Progenitor cell of endocrine pancreas (in vitro differentiated cells): ENCODE measurements at places on chromosomes 2 and 18. TPM values are rescaled to one million over a fixed set of nuclear protein-coding genes. Genes with fewer than 3 reads are reported as not detected.

The SNTG2 gene
- 0.50 and 0.62 TPM in 2 replicates for total RNA-seq

The MEP1B gene
- total RNA-seq: not detected in 2 replicates

The MAB21L4 gene
- 9.7 and 12.5 TPM in 2 replicates for total RNA-seq

The IL36RN gene
- total RNA-seq: 0.13 TPM in 1 of 2 replicates, not detected in the other

The SAG gene
- total RNA-seq: not detected in 2 replicates

The FAP gene
- total RNA-seq: not detected in 2 replicates

DNA sequence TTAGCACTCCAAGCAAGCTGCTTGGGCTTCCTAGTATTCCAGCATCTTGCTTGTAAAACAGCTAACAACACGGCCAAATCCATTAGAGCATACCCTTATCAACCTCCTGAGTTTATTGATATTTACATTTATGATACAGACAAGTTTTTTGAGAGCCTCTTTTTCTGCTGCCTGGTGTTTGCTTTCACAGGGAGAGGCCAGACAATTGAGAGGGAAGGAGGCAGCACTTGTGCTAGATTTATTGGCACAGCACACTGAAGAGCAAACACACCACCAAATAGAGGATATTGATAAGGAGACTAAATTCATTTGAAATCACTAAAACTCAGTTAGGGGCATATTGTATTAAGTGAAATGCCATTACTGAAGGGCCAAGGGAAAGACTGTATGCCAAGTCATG, 1142.3 kb upstream of the FANCL start:
- no peak overlapping the region for H3K4me3 ChIP-seq
- peaks cover 16% of the 10 kb centered on the region for H3K4me1 ChIP-seq
- H3K27me3 ChIP-seq: peaks cover 4% of the 10 kb centered on the region
- H3K36me3 ChIP-seq: no peaks in the 10 kb centered on the region

DNA sequence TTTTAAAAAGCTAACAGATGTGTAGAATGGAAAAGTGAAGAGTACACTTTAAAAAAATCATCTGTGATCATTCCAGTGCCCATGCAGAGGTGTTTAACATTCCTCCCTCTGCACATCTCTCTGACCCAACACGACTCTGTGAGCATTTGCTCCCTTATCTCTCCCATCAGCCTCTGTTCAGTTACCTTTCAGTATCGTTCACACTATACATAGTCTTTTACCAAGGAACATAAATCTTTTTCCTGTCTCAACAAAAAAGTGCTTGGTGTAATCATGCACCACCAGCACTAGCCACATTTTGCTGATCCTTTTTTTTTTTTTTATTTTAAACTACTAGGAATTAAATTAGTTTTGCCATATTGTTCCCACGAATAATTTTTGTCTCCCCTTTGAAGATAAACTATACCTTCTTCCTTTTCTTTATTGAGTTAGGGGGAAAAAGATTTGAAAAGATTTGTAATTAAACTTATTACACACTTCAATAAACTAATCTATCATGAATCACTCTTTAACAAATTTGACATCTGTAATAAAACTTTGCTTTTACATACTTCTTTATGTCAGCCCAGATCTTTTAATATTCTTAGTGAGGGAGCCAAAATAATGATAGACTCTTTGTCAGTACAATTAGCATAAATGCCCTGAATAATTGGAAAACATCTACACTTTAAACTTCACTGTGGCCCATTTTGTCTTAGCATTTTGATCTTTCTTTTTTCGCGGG, 489.8 kb upstream of the FANCL start:
- H3K27ac ChIP-seq: no peak overlapping the region
- H3K27me3 ChIP-seq: no peaks in the 10 kb centered on the region
- no peaks in the 10 kb centered on the region for H3K36me3 ChIP-seq
- H3K4me1 ChIP-seq: no peaks in the 10 kb centered on the region
- DNase-seq: no peak

DNA sequence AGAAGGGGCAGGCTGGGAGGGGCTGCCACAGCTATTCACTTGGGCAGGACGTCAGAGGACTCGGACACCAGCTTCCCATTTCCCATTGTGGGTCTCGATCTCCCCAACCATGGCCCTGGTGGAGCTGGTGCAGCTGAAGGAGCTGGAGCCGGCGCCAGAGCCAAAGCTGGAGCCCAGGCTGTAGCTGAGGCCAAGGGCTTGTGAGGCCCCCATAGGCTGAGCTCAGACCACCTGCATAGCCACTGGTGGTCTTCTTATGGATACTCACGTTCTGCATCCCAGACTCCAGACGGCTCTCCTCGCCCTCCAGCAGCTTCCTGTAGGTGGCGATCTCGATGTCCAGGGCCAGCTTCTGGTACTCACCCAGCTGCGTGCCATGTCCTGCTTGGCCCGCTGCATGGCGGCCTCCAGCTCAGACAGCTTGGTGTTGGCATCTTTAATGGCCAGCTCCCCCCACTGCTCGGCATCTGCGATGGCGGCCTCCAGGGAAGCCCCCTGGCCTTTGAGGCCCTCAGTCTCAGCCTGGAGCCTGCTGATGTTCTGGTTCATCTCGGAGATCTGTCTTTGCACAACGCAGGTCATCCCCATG, 6.0 kb upstream of the CDK5R2 start:
- H3K27me3 ChIP-seq: peaks cover 60% of the 10 kb centered on the region
- no peak overlapping the region for H3K27ac ChIP-seq
- no peaks in the 10 kb centered on the region for H3K36me3 ChIP-seq
- peaks cover 5% of the 10 kb centered on the region for H3K4me1 ChIP-seq
- H3K4me3 ChIP-seq: no peak overlapping the region

GRCh38 chr18:48724939-48725338, 186.1 kb downstream of the CTIF start:
- H3K4me1 ChIP-seq: no peaks in the 10 kb centered on the region
- H3K36me3 ChIP-seq: peaks cover 1% of the 10 kb centered on the region
- no peak for DNase-seq
- peak overlapping the region; percentile 22 for H3K27ac ChIP-seq
- H3K4me3 ChIP-seq: no peak overlapping the region

- peaks cover 26% of the 10 kb centered on the region for H3K4me1 ChIP-seq
- no peaks in the 10 kb centered on the region for H3K36me3 ChIP-seq
- H3K4me3 ChIP-seq: no peak overlapping the region
- DNase-seq: no peak
- H3K27ac ChIP-seq: no peak overlapping the region
These were observed 164.2 kb upstream of the ZNF521 start for GRCh38 chr18:25516121-25516520.

GRCh38 chr2:792687-793086, 115.5 kb upstream of the TMEM18 start:
- H3K4me3 ChIP-seq: no peak overlapping the region
- no peak for DNase-seq
- H3K27me3 ChIP-seq: no peaks in the 10 kb centered on the region
- H3K4me1 ChIP-seq: peaks cover 2% of the 10 kb centered on the region

- peaks cover 6% of the 10 kb centered on the region for H3K36me3 ChIP-seq
- peaks cover 11% of the 10 kb centered on the region for H3K4me1 ChIP-seq
- no peak for DNase-seq
- no peak overlapping the region for H3K27ac ChIP-seq
These were observed 8.5 kb downstream of the PSMD14 start for GRCh38 chr2:161316701-161317100.

DNA sequence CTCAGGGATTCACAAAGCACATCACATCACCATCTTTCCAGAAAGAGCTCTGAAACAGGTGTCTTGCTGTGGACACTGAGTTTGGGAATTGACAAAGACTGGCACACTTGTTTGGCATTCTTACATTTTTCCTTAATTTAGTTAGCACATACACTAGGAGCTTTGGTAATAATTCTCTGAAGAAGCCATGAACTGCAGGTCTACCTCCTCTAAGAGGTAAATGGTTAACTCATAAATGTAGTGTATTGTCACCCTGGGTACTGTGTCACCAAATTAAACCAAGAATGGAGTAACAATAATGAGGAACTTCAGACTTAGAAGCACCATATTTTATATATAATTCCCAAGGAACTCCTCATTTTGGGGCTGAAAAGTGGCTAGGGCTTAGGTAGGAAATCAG, 22.6 kb downstream of the EIF4E2 start:
- H3K36me3 ChIP-seq: peaks cover 22% of the 10 kb centered on the region
- no peak for DNase-seq
- H3K27me3 ChIP-seq: no peaks in the 10 kb centered on the region
- no peak overlapping the region for H3K27ac ChIP-seq
- no peak overlapping the region for H3K4me3 ChIP-seq

GRCh38 chr2:30306522-30306921, 75.2 kb downstream of the LBH start:
- peaks cover 12% of the 10 kb centered on the region for H3K27me3 ChIP-seq
- H3K4me3 ChIP-seq: no peak overlapping the region
- H3K36me3 ChIP-seq: no peaks in the 10 kb centered on the region
- DNase-seq: no peak
- H3K4me1 ChIP-seq: peaks cover 3% of the 10 kb centered on the region

DNA sequence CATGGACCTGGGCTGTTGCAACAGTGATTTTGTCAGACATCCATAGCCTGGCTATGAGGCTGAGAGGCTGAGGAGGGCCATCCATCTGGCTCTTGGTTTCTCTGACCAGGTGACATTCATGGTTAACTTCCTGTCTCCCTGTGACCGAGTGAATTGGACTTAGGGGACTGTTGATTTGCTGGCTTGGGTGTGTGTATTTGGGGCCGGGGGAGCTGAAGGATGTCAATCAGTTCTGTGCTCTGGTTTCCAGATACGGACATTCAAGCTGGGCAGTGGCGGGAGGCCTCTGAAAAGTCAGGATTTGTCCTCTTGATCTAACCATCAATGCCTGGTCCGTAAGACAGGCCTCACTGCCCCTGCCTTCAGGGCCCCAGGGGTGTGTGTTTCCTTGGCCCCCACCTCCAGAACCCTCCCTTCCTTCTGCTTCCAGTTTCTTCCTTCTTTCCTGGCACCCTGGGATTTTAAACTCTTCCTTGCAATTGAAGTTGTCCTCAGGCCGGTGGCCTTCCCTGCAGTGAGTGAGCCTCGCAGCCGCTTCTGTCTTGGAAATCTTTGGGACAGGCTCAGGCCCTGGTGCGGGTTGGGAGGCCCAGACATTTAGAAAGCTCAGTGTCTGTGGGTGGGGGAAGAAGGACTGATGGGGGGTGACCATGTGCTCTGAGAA, 54.7 kb upstream of the HAAO start:
- H3K4me1 ChIP-seq: peaks cover 16% of the 10 kb centered on the region
- no peak overlapping the region for H3K4me3 ChIP-seq
- no peaks in the 10 kb centered on the region for H3K36me3 ChIP-seq

- peaks cover 13% of the 10 kb centered on the region for H3K4me1 ChIP-seq
- no peak within 1 kb of the TSS for H3K27ac ChIP-seq
- DNase-seq: no peak
- peak within 1 kb of the TSS; percentile 51 for H3K4me3 ChIP-seq
- peaks cover 45% of the 10 kb centered on the region for H3K27me3 ChIP-seq
These were observed at the start of gene COL5A2 for GRCh38 chr2:189179570-189179950. TSS of gene COL5A2 (minus strand) at chr2:189179761. CDS start at chr2:189179604, 157 bp downstream.

DNA sequence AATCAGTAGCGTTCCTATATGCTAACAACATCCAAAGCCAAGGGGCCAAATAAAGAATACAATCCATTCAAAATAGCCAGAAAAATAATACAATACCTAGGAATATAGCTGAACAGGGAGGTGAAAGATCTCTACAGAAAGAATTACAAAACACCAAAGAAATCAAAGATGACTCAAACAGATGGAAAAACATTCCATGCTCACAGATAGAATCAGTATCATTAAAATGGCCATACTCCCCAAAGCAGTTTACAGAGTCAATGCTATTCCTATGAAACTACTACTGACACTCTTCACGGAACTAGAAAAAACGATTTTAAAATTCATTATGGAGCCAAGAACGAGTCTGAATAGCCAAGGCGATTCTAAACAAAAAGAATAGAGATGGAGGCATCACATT, 57.4 kb downstream of the CCBE1 start:
- H3K27ac ChIP-seq: no peak overlapping the region
- H3K36me3 ChIP-seq: no peaks in the 10 kb centered on the region
- H3K4me3 ChIP-seq: no peak overlapping the region
- H3K27me3 ChIP-seq: peaks cover 14% of the 10 kb centered on the region
- H3K4me1 ChIP-seq: no peaks in the 10 kb centered on the region

DNA sequence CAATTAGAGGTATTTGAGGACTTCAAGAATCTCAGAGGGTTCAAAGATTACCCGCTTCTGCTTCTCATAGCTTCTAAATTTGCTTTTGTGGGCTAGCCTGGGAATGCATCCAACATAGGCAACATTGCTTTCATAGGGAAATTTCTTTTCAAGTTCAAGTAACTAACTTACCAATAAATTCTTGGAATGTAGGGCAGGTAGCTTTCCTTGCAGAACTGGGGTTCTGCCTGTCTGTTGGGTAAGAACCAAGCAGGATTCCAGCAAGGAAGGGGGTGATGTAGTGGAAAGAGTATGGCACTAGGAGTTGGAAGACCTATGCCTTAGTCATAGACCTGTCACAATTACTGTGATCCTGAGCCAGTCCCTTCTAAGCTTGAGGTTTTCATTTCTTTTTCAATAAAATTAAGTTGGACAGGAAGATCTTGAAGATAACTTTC, 164.1 kb downstream of the FHOD3 start:
- no peak overlapping the region for H3K4me3 ChIP-seq
- H3K27ac ChIP-seq: no peak overlapping the region
- DNase-seq: no peak
- H3K36me3 ChIP-seq: no peaks in the 10 kb centered on the region
- peaks cover 2% of the 10 kb centered on the region for H3K27me3 ChIP-seq
- H3K4me1 ChIP-seq: peaks cover 20% of the 10 kb centered on the region

GRCh38 chr18:34767601-34768027, 57.5 kb downstream of the DTNA start:
- no peak overlapping the region for H3K4me3 ChIP-seq
- peaks cover 5% of the 10 kb centered on the region for H3K4me1 ChIP-seq
- H3K36me3 ChIP-seq: peaks cover 2% of the 10 kb centered on the region
- no peak for DNase-seq

DNA sequence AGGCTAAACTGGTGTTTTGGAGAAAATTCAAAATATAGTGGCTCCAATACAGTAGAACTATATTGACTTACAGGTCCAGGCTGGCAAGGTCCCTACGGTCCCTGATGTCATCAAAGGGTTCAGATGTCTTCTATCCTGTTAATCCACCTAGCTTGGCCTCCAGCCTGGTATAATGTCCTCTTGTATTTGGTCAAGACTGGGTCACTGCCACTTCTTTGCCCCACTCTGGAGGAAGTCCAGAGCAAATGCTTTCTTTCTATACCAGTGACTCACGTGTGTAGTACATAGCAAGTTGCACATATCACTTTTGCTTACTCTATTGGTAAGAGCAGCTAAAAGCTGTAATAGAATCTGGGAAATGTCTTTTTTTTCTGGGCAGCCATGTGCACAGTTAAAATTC, 80.8 kb downstream of the LCLAT1 start:
- no peak overlapping the region for H3K4me3 ChIP-seq
- H3K27ac ChIP-seq: no peak overlapping the region
- peaks cover 1% of the 10 kb centered on the region for H3K4me1 ChIP-seq

- peaks cover 6% of the 10 kb centered on the region for H3K4me1 ChIP-seq
- H3K27me3 ChIP-seq: peaks cover 12% of the 10 kb centered on the region
- no peaks in the 10 kb centered on the region for H3K36me3 ChIP-seq
- H3K4me3 ChIP-seq: no peak overlapping the region
These were observed 129.2 kb downstream of the BCL11A start for GRCh38 chr2:60424233-60424632.

GRCh38 chr2:88448248-88448647, 4.2 kb downstream of the FOXI3 start:
- no peaks in the 10 kb centered on the region for H3K36me3 ChIP-seq
- peaks cover 58% of the 10 kb centered on the region for H3K27me3 ChIP-seq
- H3K4me1 ChIP-seq: peaks cover 6% of the 10 kb centered on the region
